ENCODE measurements at places on chromosomes 2 and 18.

GRCh38 chr2:7745369-7745768 is 828.2 kb downstream of the RNF144A start:
- DNase-seq = no peak

GRCh38 chr2:99285526-99285925 is 15.5 kb downstream of the LYG1 start:
- no peak for DNase-seq

DNA sequence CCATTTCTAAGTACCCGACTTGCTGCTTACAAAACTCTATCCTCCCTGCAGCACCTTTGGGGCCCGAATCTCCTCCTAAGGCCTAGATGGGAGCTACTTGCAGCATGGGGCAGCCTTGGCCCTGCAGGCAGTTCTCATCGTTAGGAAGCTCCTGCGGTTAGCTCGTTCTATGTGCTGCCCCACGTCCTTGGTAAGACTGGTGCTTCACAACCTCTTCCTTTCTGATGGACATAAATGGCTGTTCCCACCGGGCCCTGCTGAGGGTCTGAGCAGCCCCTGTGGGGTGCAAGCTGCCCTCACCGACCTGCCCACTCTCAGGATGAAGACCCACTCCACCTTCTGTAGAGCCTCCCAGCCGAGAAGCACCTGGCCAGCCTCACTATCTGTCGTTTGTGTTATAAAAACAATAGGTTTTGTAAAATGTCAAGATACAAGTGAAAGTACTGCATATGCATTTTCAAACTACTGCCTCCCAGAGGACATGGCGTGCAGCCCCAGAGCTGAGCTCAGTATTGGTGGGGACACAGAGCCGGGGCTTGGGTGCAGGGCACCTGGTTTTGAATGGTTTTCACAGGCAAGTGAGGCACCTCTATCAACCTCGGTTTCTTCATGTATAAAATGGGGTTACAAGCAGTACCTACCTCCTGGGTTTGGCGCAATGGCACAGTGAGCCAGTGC is 19.4 kb downstream of the OTOF start:
- no peak for DNase-seq

- DNase-seq = no peak
Observed at GRCh38 chr2:7886666-7887065, 795.2 kb upstream of the ID2 start.

DNA sequence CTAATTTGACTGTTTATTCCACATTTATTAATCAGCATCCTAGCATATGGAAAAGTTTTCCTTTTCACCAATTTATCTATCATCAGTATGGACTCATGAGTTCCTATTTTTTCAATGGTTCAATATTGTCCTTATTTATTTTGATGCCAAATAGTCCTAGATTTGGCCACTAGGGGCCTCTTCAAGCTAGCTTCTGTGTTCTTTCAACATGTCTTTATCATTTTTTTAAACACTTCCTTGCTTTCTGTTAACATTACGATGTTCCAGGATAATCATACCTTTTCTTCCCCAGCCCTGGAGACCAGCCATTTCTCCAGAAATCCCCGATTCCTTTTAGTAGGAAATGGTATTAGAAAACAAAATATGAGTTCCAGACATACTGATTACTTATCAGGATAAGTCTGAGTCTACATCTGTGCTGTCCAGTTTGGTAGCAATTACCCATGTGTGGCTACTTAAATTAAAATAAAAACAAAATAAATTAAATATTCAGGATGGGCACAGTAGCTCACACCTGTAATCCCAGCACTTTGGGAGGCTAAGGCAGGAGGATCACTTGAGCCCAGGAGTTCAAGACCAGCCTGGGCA is 70.6 kb downstream of the RPE start:
- peak; percentile 39 for DNase-seq

DNA sequence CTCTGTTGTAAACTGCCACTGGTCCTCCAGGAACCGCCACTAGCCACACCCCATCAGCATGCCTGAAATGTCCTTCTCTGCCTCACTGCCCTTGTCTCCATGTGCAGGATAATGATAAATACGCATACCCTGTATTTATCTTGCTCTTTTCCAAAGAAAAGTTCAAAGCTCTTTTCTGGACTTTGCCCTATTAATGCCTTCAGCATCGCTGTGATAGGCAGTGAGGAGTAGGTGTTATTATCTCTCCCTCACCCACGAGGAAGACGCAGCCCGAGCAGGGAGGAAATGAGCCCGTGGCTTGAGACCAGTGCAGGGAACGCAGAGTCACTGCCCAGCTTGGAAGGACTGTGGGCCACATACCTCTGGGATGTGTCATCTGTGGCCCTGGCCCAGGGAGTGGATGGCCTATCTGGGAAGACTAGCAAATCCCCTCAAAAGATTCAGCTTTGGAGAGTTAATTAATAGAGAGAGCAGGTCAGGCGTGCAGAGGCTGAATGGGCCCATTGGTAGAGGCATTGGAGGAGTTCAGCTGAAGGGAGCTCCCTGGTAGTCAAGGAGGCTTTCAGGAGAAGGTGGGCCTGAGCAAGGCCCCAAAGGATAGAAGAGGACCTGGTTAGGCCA is 39.5 kb upstream of the MCFD2 start:
- no peak for DNase-seq

DNA sequence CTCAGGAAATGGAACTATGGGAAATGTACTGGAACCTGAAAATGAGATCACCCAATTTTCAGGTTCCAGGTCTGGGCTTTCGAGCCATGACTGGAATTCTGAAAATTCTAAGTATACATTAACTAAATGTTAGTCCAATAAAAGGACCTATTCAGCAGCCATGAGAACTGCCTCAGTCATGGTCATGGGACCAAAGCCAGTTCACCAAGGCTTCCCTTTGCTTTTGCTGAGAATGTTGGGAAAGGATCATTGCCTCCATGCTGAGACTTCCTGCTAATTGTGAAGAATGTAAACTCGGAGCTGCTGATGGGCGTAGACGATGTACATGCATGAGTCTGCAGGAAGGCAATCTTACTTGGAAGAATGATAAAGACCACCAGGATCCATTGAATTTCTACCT is 624.4 kb upstream of the SOX11 start:
- DNase-seq = no peak
